ENCODE measurements at places on chromosomes 1 and 21.

GRCh38 chr1:150561974-150562445 is 12.8 kb downstream of the ADAMTSL4 start:
- peak; percentile 87 for DNase-seq

- peak; percentile 41 for DNase-seq
Observed at GRCh38 chr1:22930240-22930912, 42.3 kb downstream of the LACTBL1 start.

DNA sequence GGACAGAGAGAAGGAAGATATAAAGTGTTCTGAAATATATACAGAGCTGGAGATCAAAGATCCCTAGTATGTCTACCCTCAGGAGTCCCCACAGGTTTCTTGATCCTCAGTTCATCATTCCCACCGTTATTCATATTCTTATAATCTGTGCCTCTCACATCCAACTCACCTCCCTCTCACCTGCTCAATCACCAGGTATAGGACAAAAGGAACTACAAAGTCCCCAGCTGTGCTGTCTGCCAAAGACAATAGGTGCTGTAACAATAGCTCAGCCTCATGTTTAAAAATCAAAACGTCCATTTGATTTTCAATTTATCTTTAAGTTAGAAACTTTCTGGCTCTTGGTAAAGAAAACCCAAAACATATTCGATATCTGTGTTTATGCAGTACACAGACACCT is 121.1 kb upstream of the PKN2 start:
- DNase-seq, result no peak

DNA sequence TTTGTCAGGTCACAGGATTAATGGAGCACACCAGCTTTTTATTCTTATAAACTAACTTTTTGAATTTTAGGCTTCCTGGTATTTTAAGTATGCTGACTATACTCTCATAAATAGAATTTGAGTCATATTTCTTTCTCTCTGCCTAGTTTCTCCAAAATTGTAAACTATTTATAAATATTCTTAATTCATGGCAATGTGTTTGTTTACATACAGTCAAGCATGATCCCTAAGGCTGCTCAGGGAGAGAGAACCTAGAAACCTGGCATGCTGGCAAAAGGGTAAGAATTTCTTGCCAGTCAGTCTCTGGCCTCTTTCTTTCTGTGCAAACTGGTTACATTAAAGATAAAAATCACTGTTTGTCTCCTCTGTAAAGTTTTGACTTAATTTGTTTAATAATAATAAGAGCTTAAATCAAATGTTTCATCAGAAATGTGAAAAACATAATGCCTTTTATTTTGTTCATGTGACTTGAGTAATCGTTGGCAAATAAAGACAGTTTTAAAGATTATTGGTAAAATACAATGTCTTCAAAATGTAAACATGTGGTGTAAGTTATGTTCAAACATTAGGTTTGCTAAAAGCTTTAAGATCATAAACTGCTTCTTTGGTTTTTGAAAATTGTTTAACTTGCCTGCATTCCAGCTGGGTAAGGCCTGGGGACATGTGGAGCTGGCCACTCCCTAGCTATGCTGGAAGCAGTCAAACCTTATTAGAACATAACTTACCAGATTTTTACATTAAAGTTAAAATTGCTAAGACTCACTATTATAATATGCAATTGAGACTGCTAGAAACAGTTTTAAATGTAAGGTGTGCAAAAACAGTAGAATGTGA is 1401.7 kb downstream of the NCAM2 start:
- DNase-seq, result no peak

DNA sequence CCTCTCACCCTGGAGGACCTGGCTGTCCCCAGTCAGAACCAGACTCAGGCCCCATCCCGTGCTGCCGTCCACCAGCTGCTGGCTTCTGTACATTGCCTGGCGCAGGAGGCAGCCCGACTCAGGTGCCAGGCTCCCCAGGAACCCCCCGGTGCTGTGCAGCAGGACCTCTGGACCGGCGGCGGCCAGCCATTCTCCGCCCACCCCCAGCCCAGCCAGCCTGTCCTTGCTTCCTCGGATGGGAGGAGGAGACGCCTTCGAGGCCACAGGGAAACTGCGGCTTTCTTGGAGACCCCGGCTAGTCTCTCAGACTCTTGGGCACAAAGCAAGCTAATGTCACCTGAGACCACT is 4.4 kb downstream of the C1orf167 start:
- DNase-seq, result no peak

DNA sequence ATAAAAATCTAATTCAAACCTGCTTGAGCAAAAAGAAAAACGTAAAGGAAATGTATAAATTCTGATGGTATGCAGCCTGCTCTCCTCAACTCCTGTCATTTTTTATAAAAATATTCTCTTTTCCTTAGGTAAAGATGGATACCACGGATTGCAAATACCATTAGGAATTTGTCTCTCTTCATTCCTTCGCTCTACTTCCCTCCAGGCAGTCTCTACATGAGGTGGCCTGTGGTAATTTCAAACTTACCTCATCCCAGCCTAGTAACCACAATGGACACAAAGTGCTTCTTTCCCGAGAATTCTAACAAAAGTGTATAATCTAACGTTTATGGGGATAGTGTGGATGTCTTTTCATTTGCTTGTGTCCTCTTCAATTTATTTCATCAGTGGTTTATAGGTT is 239.5 kb upstream of the LRRC7 start:
- DNase-seq, result no peak

DNA sequence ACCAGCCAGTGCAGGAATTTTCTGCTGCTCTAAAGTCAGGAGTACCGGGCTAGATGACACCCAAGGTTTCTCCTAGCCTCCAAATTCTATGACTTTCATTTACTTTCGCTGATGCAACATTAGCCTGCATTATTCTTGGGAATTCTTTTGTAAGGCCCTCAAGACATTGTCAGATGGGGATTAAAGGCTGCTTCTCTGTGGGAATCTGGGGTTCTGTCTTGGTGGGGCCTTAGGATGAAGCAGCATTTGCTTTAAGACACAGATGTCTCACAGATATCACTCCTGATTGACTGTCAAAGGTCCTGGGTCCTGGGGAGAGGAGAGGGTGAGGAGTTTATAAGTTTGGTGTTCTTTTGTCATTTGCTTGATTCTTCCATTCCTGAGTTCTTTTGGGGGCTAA is 11.6 kb downstream of the PKP1 start:
- no peak for DNase-seq

DNA sequence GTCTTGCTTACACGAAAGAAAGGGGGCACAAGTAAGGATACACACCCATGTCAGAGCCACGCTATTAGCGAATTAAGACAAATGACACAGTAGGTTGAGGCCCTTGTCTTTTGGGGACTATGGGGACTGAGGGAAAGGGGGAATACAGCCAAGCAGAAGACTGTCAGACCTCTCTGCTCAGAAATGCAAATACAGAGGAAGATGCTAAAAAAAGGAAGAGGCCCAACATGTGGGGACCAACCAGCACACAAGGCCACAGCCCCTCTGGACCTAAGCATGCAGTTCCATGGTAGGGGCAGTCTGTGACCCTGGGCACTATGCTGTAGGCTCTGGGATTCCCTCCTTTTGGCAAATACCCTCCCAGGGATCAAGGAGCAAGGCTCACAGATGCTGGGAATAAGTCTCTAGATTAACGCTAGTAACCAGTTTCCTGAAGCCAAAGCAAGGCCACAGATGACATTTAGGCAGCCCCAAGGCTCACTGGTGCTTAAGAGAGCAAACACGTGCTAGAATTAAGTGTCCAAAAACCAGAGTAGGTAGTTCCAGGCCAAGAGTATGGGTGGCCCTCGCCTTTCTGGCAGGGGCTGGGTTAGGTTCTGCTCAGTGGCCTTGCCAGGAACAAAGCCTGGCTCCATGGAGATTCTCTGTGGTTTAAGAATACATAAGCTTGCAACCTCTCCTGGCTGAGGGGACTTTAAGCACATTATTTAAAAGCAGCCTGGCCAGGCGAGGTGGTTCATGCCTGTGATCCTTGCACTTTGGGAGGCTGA is 38.2 kb downstream of the RABIF start:
- no peak for DNase-seq

DNA sequence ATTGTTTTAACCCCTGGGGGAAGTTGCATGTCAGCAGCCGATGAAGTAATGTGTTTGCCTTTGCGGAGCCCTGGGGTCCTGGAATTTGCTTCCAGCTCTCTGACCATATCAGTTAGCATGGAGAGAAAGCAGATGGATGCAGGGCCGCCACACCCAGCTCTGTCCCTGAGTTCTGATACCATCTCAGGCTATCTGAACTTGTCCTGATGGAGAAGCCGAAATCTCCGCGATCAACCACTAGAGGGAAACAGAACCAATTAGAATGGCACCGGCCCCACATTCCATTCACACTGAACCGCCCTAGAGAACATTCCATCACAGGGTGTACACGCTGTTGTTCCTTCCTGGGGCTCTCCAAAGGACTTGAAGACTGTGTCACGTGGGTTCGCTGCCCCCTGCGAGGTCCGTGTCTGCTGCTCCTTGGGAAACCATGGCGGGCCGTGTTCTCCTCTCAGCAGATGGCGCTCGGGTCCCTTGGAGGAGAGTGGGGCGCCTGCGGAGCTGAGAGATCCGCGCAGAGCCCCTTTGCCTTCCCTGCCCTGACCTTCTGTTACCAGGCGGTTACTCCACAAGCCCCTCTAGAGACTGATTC is 75.4 kb downstream of the ABCA4 start:
- peak; percentile 70 for DNase-seq

DNA sequence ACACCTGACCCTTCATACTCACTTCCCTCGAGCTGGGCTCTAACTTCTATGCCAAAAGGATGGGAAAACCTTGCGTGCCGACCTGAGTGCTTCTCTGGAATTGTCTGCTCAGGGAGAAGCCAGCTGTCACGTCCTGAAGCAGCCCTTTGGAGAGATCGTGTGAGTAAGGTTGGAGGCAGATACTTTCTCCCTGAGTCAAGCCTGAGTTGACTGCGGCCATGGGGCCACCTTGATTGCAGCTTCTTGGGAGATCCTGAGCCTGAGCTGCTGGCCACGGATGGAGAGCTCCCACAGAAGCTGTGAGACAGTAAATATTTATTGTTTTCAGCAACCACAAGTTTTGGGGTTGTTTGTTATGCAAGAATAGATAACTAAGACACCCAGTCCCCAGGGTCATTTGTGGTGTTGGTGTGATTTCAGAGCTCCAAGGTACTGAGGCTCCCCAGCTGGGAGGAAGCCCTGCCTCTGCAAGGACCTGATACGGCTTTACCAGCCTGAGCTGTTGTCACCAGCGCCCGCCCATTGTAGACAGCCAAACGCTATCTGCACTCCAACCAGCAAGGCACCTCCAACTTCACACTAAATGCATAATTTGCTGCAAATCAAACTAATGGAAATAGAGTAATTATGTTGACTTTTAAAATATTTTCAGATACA is 531.6 kb downstream of the PTPRU start:
- no peak for DNase-seq

DNA sequence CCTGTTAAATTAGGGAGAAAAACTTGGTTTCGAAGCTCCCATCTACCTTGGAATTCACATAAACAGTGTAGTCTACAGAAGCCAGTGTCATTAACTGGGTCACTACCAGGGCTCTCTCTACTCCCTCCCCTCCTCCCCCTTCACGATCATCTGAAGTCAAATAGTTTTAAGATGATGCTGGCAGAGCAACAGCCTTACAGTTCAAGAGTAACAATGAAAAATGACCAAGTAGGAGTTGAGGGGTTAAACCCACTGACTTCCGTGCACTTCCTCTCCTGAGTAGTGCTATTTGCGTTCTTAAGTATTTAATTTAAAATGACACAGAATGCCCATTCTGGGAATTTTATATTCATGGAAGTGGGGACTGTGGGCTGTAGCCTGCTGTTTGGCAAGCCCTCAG is 236.9 kb downstream of the SIPA1L2 start:
- no peak for DNase-seq

DNA sequence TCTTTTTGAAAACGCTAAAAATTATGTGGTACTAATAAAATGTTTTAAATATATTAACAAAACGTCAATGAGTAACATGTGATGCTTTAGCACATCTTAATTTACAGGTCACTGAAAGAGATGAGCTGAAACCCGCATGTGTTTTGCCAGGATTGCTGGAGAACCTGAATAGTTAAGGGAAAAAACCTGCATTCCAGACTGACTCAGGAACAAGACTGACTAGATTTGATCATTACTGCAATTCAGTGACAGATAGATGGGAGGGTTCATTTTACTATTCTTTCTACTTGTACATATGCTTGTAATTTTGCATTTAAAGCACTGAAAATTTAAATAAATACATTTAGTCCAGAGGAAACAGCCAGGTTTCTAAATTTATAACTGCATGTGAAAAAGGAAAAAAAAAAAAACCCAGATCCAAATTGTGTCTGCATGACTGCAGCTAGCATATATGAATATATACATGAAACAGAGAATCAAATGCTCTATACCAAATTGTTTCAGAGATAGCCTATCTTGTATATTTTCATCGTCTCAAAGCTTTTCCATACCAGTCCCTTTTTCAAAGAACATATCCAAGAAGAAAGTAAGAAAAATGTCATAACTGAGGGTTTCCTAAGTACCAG is 71.7 kb downstream of the APP start:
- DNase-seq, result no peak

GRCh38 chr1:103056423-103056822 is 51.9 kb downstream of the COL11A1 start:
- no peak for DNase-seq

GRCh38 chr1:164361927-164362326 is 197.1 kb upstream of the PBX1 start:
- DNase-seq, result no peak

DNA sequence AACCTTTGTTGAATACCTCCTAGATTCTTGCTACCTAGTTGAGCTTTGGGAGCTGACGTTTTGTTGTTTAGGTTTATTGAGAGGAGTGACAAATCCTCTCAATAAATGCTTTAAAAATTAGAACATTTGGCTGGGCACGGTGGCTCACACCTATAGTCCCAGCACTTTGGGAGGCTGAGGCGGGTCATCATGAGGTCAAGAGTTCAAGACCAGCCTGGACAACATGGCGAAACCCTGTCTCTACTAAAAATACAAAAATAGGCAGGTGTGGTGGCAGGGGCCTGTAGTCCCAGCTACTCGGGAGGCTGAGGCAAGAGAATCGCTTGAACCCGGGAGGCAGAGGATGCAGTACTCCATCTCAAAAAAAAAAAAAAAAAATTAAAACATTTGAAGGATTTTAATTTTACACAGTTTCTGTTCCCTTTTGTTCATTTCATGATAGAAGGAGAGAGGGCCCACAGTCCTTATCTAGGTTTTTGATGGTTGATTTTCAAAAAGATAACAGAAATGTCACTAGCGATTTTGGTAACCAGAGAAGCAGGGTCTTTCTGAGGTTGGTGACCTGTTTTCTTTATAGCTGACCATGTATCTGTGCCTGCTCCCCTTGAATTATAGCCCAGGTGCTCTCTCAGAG is 44.2 kb upstream of the PIGV start:
- DNase-seq, result no peak

- no peak for DNase-seq
Observed at GRCh38 chr1:193626695-193627094, 440.3 kb upstream of the B3GALT2 start.

- no peak for DNase-seq
Observed at GRCh38 chr1:12539705-12540579, 78.1 kb downstream of the DHRS3 start.

GRCh38 chr1:77056525-77056924 is 162.7 kb downstream of the PIGK start:
- no peak for DNase-seq

- peak; percentile 24 for DNase-seq
Observed at GRCh38 chr21:34092262-34092921, 19.0 kb downstream of the MRPS6 start.

GRCh38 chr1:105865546-105865945 is 1190.9 kb upstream of the PRMT6 start:
- no peak for DNase-seq

Measured in common myeloid progenitor, CD34-positive (primary cell).